CD8-positive, alpha-beta memory T cell (primary cell): ENCODE measurements at places on chromosomes 1 and 21. TPM values are rescaled to one million over a fixed set of nuclear protein-coding genes. Genes with fewer than 3 reads are reported as not detected.

DNA sequence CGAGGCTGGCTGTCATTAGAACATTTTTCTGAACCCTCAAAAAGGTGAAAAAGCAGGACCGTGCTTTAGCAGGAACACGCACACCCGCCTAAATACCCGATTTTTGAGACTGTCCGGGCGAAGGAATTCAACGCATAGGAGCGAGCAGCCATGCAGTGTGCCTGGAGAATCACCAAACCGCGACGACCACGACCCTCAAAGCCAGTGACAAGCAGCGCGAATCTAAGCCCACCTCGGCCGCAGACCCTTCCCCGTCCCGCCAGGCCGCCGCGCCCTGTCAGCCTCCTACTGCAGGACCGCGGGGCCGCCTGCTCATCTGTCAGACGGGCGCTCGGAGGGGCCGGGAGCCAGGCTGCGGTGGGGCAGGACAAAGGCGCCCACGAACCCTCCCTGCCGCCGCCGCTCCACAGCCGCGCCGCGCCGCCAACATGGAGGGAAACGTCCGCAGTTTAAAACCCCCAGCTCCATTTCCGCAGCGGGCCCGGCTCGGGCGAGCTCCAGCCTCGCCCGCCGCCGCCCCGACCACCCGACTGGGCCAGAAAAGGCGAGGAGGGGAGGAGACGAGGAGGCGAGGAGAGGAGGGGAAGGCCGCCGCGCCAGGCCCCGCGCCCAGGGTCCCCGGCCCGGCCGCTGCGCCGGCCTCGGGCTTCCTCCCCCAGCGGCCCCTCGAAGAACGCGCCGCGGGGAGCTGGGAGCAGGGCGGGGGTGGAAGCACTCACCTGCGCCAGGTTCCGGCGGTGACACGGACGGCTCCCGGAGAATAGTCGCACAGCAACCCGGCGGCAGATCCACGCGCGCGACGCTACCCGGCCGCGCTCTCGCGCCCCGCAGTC is at the start of gene LBR:
LBR (minus strand) TSS at position 804 of the 833 bp plus-strand sequence. CDS start 3,963 bp downstream, outside the sequence.
- no peaks in the 10 kb centered on the region for H3K27me3 ChIP-seq
- no peaks in the 10 kb centered on the region for H3K36me3 ChIP-seq
- peak within 1 kb of the TSS; percentile 86 for H3K27ac ChIP-seq
- DNase-seq, result peak; percentile 66
- peaks cover 47% of the 10 kb centered on the region for H3K4me1 ChIP-seq

GRCh38 chr1:58162952-58163550 is 383.5 kb downstream of the OMA1 start:
- H3K27ac ChIP-seq, result no peak overlapping the region
- no peak overlapping the region for H3K4me3 ChIP-seq
- no peaks in the 10 kb centered on the region for H3K4me1 ChIP-seq

- no peak overlapping the region for H3K4me3 ChIP-seq
- H3K36me3 ChIP-seq, result no peaks in the 10 kb centered on the region
- H3K27ac ChIP-seq, result no peak overlapping the region
- H3K27me3 ChIP-seq, result no peaks in the 10 kb centered on the region
- H3K4me1 ChIP-seq, result no peaks in the 10 kb centered on the region
- DNase-seq, result no peak
Observed at GRCh38 chr1:75423616-75424015, 187.3 kb downstream of the SLC44A5 start.

GRCh38 chr1:30314591-30314990 is 408.8 kb downstream of the MATN1 start:
- H3K27ac ChIP-seq, result no peak overlapping the region
- H3K4me3 ChIP-seq, result no peak overlapping the region
- DNase-seq, result no peak
- no peaks in the 10 kb centered on the region for H3K36me3 ChIP-seq

GRCh38 chr1:230188826-230189225 is 121.8 kb downstream of the GALNT2 start:
- no peaks in the 10 kb centered on the region for H3K27me3 ChIP-seq
- DNase-seq, result no peak
- no peaks in the 10 kb centered on the region for H3K36me3 ChIP-seq
- H3K4me3 ChIP-seq, result no peak overlapping the region

DNA sequence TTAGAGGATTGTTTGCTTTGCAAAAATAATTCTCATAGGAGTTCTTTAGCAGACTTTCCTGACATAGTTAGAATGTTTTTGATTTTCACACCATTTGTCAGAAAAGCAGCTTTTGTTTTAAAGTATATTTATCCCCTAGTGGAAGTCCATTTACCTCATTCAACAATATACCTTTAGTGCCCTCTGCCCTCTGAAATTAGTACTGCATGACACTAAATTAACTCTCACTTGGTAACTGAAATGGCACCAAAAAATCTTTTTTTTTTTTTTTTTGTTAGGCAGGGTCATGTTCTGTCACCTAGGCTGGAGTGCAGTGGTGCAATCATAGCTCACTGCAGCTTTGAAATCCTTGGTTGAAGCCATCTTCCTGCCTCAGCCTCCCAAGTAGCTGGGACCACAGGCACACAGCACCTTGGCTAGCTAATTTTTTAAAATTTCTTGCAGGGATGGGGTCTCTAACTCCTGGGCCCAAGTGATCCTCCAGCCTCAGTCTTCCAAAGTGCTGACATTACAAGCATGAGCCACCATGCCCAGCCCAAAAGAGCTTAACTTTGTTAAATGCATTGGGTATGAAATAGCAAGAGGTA is 13.6 kb downstream of the LRRC42 start:
- H3K36me3 ChIP-seq, result peaks cover 25% of the 10 kb centered on the region
- no peak overlapping the region for H3K4me3 ChIP-seq
- no peaks in the 10 kb centered on the region for H3K27me3 ChIP-seq
- no peak for DNase-seq

GRCh38 chr1:55507578-55507931 is 292.4 kb upstream of the USP24 start:
- no peaks in the 10 kb centered on the region for H3K36me3 ChIP-seq
- H3K27me3 ChIP-seq, result no peaks in the 10 kb centered on the region
- no peak overlapping the region for H3K27ac ChIP-seq
- no peaks in the 10 kb centered on the region for H3K4me1 ChIP-seq
- no peak overlapping the region for H3K4me3 ChIP-seq

DNA sequence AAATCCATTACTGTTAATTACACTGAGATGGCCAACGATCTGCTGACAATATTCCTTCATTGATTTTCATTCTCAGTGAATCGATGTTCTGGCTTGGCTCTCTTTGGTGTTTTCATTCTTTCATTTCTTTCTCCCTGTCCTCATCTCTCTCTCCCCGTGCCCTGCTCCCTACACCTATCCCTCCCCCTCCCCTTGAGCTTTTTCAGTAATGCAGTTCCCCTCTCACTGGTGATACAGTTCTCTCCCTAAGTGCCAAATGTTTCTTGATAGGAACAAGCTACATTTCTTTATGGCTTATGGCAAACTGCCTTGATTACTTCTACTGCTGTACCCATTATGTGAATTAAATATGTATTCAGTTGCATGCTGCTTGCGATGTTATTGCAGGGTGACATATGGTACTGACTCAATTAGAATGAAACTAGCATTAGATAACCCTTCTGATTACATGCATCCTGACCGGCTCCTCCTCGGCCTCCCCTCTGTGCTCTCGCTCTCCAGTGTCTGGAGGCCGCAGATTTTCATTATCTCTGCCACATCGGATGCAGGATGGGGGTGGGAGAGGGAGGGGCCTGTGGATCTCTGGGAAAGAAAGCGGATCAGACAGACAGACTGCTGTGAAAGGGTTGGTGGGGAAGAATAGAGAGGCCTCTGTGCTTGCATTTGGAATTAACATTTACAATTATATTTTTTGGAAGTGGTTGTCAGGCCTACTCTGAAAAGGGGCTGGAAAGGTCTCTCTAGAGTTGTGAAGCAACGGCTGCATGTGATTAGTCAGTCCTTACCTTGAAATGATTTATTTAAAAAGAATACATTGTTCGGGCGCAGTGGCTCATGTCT is 130.9 kb downstream of the PBX1 start:
- no peak overlapping the region for H3K4me3 ChIP-seq
- no peaks in the 10 kb centered on the region for H3K27me3 ChIP-seq
- no peaks in the 10 kb centered on the region for H3K36me3 ChIP-seq
- DNase-seq, result no peak
- no peaks in the 10 kb centered on the region for H3K4me1 ChIP-seq

DNA sequence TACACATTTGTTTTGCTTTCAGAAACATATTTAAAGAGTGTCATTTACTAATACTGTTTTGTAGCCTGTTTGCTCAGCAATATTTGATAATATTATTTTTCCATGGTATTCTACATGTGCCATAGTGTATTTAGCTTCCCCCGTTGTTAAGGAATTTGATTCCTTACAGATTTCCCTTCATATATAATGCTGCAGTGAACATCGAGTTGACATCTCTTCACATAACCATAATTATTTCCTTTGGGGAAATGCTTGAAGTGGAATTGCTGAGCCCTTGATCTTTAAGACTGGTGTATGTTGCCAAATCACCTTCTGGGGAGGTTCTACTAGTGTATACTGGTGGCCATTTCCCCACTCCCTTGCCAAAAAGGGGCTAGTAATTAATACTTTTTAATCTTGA is 42.6 kb downstream of the FAM163A start:
- peaks cover 4% of the 10 kb centered on the region for H3K27me3 ChIP-seq
- H3K4me3 ChIP-seq, result no peak overlapping the region
- no peak overlapping the region for H3K27ac ChIP-seq
- no peaks in the 10 kb centered on the region for H3K4me1 ChIP-seq
- no peak for DNase-seq

GRCh38 chr1:12709696-12710095 is 6.2 kb upstream of the AADACL3 start:
- no peak overlapping the region for H3K27ac ChIP-seq
- DNase-seq, result no peak
- no peaks in the 10 kb centered on the region for H3K27me3 ChIP-seq
- no peaks in the 10 kb centered on the region for H3K4me1 ChIP-seq

DNA sequence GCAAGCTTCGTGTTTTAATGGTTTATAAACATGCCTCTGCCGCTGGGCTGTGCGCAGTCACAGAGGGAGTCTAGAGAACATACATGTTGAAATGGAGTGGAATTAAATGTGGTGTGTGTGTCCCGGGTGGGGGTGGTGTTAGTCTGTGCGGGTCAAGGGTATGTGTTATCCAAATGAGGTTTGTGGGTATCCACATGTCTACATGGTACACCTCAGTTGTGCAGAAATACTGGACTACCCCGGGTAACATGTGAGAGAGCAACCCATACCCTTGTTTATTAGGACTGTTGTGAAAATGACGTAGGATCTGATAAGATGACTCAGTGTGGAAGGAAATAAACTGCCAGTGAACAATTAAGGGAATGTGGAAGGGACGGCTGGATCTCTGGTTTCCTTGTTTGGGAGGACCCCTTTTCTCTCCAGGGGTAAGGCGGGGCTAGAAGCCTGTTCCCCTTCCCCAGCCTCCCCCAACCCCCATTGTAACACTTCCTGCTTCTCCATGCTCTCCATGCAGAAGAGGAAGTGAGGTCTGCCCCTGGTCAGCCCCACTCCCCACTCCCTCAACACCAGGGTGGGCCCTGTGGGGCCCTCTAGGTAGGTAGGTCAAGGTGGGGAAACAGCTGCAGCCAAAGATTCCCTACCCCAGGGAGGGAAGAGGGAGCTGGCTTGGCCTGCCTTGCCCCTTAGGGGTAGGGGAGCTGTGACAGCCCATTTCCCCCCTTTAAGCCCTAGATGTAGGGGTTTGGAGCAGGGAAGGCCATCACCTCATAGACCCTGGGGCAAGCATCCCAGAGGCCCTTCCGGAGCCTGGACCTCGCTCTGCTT is 690 bp downstream of the EPS8L3 start:
- peak overlapping the region; percentile 64 for H3K27ac ChIP-seq
- H3K4me1 ChIP-seq, result no peaks in the 10 kb centered on the region
- H3K27me3 ChIP-seq, result no peaks in the 10 kb centered on the region
- H3K36me3 ChIP-seq, result no peaks in the 10 kb centered on the region
- peak; percentile 16 for DNase-seq

GRCh38 chr21:42248783-42249597 is 30.1 kb downstream of the ABCG1 start:
- no peak overlapping the region for H3K27ac ChIP-seq
- H3K4me3 ChIP-seq, result no peak overlapping the region
- no peaks in the 10 kb centered on the region for H3K4me1 ChIP-seq
- H3K27me3 ChIP-seq, result no peaks in the 10 kb centered on the region
- no peak for DNase-seq
- H3K36me3 ChIP-seq, result no peaks in the 10 kb centered on the region

CASQ2 gene
- total RNA-seq, result not detected
